ENCODE measurements at places on chromosomes 13 and 19.

GRCh38 chr19:2495130-2495641 is 19.3 kb downstream of the GADD45B start:
- DNase-seq: peak; percentile 50

DNA sequence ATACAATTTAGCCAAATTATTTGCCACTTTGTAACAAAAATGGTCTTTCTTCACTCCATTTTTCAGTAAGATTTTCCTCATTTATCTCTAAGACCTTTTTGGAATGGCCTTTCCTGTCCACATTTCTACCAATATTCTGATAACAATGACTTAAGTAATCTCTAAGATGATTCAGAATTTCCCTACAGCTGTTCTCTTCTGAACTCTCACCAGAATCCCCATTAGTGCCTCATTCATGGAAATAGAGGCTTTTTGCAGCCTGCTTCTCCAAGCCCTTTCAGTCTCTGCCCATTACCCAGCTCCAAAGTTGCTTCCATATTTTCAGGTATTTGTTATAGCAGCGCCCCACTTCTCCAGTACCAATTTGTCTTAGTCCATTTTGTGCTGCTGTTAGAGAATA is 867.0 kb downstream of the GPC5 start:
- no peak for DNase-seq

- DNase-seq: peak; percentile 37
Measured at GRCh38 chr19:32750441-32751055, 31.0 kb downstream of the TDRD12 start.

DNA sequence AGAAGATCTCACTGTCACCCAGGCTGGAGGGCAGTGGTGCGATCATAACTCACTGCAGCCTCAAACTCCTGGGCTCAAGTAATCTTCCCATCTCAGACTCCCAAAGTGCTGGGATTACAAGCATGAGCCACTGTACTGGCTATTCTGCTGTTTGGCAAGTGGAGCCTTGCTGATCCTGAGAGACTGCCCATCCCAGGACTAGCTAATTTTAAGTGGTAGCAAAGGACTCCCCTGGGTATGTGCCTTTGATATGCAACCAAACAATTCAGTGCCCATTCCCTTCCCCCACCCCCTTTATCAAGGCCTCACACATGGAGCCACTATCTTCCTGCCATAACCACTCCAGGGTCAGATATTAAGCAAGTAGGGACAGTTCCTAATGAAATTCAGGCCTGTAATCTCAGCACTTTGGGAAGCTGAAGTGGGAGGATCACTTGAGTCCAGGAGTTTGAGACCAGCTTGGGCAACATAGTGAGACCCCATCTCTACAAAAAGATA is 17.0 kb upstream of the ZNF460 start:
- DNase-seq: no peak

DNA sequence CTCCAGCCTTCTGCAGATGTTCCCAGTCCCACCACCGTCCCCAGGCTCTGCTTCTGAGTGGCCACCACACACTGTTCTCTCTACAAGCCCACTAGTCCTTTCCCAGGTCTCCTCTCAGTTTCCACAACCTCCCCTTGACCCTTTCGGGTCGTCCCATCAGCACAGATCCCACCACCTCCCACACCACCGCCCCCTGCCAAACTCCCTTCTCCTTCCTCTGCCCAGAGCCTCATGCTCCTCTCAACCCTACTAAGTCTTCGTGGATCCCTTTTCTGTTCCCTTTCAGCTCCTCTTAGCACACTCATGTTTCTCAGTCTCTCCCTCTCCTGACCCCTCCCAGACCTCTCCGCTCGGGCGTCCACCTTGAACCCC is 1.9 kb downstream of the NAPA start:
- DNase-seq: no peak

- DNase-seq: peak; percentile 90
Measured at GRCh38 chr19:17390665-17391370, 3.2 kb downstream of the CCDC194 start.

DNA sequence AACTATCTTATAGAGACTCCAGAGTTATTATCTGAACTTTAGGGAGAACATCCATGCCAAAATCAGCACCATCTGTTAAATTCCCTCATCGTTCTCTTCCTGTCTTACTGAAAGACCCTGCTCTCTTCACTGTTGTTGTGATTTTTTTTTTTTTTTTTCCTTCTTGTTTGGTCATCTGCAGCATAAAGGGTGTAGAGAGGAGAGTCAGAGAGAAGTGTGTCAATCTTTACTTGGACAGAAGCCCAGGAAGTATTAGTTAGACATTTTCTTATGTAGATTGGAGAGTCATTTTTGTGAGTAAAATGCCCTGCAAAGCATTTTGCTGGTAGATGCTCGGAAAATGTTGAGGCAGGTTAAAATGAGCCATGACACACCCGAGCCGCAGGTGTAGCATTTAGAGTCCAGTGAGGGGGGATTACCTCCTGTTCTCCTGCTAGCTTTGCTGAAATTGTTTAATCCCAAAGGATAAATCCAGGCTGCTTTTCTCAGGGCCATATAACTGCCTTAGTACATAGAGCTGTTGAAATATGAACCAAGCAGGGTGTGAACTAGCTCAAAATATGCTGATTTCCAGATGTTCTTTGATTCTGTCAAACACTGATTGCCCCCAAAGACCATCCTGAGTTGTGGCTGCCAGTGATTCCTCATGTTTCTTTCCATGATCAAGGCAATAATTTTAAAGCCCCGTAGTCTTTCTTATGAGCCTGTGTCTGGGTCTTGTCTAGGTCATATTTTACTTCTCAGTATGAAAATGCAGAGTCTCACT is 143.5 kb downstream of the DCT start:
- DNase-seq: no peak

Data from NCI-H345 (cell line).